ENCODE measurements at places on chromosomes 6 and 20.

DNA sequence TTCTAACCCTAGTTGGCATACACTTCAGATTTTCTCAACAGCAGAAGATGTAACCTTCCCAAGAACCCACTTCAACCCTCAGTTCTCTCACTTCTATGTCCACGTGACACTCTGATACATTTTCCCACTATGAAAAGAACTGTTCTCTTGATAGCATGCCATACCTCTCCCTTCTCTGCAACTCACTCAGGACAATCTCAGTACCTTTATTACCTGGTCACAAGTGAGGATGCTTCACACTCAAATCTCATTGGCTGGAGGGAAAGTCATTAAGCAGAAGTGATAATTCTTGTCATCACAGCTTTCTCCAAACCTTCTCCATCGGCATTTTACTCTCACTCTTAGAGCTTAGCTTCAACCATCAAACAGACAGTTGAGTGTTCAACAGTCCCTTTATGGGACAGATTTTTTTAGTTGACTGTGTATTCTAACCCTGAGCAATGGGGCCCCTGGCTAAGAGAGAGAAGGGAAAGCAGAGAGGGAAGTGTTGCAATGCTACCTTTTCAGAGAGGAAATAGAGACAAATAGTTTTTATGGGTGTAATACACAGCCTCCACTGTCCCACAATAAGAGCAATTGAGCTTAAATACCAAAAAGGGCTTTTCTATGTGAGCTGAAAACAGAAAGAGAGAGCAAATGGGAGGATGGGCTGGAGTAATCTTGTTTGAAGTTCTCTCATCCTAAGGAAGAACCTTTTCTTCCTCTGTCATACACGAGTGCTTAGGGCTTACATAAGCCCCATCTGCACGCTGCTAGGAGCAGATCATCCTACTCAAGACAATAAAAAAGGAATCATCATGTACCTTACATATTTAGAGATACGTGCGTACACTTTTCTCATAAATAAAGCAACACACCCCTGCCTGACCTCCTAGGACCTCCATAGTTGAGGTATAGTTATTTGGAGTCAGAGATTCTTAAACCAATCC, 16.0 kb downstream of the HLA-DPA1 start:
- no peak for DNase-seq

DNA sequence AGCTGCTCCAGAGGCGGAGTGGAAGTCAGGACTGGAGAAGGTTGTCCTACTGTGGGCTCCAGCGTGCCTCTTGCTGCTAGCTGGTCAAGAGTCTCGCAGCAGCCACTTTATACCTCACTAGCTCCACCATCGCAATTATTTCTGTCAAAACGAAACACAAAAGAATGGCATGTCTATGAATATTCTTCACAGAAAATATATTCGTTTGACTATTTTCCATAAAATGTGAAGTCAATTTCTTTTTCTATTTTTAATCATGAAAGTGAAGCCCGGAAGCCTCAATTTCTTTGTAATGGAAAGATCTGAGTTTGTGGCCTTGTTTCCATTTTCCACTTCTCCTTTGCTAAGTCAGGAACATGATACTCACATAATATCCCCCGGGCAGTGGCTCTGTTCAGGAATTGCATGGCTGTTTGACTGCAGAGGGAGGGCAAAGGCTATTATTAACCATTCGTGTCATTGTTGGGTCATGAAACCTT, 51.7 kb downstream of the DTD1 start:
- DNase-seq, result no peak

DNA sequence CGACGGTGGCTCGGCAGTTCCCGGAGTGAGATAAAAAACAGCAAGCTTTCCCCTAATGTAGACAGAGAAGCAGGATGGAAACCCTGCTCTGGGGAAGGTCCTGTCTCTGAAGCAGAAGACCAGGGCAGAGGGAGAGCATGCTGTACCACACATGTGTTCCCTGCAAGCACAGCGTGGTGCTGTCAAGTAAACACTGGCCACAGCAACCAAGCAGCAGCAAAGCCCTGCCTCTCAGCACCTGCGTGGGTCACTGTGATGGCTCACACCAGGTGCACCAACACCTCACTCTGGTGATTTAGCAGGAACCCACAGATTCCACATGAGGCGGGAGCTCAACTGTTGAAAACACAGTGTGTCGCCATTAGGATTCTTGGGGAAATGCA, 65.2 kb upstream of the TXNDC5 start:
- DNase-seq, result no peak

- peak; percentile 84 for DNase-seq
These were observed 5.1 kb downstream of the GABBR1 start for GRCh38 chr6:29627755-29628418.

- no peak for DNase-seq
These were observed 5.9 kb upstream of the HDAC2 start for GRCh38 chr6:113976806-113977205.

DNA sequence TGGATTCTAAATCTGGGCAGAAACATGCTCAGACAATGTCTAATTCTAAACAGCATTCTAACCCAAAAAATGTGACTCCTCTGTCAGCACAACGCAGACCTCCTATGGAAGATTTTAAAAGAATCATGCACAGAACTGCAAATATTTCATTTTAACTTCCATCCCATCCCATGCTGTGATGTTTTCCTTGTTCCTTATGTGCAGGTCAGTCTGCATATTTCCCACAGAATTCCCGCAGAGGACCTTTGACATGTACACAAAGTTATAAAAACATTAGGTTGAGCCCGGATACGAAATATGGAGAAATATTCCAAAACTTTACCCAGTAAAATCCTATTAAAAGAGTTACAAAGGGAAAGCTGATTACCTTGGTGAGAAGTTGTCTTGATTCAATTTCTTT, 467.1 kb upstream of the EPHA7 start:
- DNase-seq, result no peak

GRCh38 chr6:4220558-4220957, 85.2 kb upstream of the ECI2 start:
- DNase-seq, result no peak

- no peak for DNase-seq
These were observed 157.9 kb downstream of the OGFRL1 start for GRCh38 chr6:71446470-71446869.

- no peak for DNase-seq
These were observed 83.8 kb upstream of the FOXQ1 start for GRCh38 chr6:1227935-1228753.

GRCh38 chr6:168164462-168165061, 85.5 kb upstream of the FRMD1 start:
- no peak for DNase-seq

DNA sequence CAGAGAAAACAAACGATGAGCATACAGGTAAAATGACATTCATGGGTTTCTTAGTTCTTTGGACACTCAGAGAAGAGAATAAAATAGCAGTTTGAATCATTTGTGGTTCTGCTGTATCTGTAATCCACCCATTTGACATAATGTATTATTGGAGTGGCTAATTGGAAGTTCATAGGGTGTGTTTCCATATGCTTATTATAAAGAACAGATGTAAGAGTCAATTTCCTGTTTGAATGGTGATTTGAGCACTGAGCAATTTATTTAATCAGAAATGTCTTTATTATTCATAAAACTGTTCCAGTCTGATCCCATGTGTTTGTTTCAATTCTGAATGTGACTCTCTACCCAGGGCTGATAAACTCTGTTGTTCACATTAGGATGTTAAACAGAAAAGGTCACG, 939.1 kb downstream of the KIF16B start:
- DNase-seq, result no peak

- no peak for DNase-seq
These were observed 2.2 kb downstream of the HIVEP2 start for GRCh38 chr6:142942805-142943227.

- DNase-seq, result no peak
These were observed 22.9 kb upstream of the NOL4L start for GRCh38 chr20:32607727-32608663.

DNA sequence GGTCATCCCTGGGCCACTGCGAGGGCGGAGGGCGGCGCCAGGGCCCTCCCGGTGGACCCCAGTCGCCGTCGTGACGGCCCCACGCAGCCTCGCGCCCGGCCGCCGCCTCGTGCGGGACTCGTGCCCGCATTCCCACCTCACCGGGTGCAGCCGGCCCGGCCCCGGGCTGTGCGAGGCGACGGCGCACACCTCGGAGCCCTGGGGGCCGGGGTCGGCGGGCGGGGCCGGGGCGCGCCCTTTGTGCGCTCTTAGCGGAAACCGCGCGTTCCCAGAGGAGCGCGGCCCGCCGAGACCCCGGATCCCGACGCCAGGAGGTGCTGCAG, 5.5 kb upstream of the DLL1 start:
- no peak for DNase-seq

GRCh38 chr6:12034837-12035236, 22.7 kb downstream of the HIVEP1 start:
- DNase-seq, result no peak
